ENCODE measurements at places on chromosomes 13 and 19.

- DNase-seq, result no peak
Observed at GRCh38 chr13:51271528-51272085, 49.4 kb downstream of the FAM124A start.

GRCh38 chr13:29858231-29858630, 7.8 kb upstream of the UBL3 start:
- no peak for DNase-seq

GRCh38 chr13:97027162-97027554, 32.9 kb upstream of the OXGR1 start:
- DNase-seq, result no peak

- DNase-seq, result no peak
Observed at GRCh38 chr19:28150129-28150528, 1062.8 kb downstream of the UQCRFS1 start.

- no peak for DNase-seq
Observed at GRCh38 chr19:55230780-55231179, 2.2 kb upstream of the TMEM86B start.

DNA sequence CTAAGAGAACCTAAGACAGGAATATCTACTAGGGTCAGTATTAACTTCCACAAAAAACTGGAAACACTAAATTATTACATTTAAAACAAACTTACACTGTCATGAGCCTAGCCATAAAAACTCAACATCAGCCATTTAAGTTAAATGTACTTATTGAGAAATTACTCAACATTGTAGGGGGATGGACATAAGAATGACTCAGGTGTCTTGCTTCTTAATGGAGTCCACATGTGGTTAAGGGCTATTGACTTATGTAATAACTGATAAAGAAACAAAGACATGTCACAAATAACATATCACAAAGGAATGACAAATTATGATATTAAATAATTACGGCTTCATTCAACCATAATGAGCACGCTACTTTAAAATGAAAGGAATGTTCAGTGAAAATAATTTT, 36.2 kb downstream of the CLDN10 start:
- DNase-seq, result no peak

All from CD4-positive, CD25-positive, alpha-beta regulatory T cell (primary cell).